ENCODE measurements at places on chromosomes 3 and 15.

DNA sequence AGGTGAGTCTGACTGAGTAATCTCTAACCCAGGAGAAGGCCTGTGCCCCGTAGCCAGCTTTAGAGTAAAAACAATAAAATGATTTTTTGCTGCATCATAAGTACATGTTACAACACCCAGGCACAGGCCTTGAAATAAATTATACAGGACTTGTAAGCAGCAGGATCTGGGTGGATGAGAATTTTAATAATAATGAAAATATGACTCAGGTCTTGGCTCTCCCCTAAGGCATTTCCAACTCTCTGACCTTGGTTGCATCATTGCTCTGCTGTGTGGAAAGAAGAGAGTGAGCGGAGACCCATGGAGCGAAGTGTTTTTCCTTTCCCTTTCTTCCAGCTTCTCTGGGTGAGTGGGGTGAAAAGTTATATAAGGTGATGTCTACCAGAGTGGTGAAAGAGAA, 44.6 kb downstream of the EOMES start:
- DNase-seq, result peak; percentile 88

DNA sequence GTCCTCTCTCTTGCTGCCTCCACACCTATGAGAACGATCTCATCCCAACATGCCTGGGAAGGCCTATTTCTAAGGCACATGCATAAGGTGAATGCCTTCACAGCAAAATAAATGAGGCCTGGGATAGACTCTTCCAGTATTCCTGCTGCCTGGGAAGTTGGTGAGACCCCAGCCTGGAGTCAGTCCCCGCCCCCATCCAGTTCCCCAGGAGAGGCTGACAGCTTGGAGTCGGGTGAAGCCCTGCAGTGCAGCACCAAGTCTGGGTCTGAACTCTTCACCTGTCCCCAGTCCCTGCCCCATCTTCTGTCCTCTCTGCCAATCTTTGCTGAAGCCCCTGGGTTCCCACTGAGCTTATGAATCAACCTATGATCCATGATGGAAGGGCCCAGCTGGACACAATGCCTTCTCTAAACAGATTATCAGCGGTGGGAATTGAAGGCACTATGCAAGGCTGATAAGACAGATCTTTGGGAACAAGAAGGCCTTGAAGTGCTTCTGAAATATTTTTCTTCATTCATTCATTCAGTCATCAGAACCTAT, 10.2 kb upstream of the APBA2 start:
- DNase-seq, result no peak

DNA sequence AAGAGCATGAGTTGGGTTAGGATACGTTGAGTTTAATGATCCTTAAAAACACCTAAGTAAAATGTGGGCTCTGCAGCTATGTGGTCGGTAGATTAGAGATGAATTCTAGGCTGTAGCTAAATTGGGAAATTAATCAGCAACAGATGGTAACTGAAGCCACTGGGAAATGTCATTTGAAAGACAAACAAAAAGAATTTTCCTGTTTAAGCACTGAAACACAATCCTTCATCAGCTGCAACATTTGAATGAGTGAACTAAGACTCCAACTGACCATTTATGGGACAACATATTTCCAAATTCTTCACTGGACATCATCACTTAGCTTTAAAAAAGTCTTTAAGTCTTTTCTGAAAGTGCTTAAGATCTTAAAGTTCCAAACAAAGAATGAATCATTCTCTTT, 226.9 kb downstream of the ZNF385D start:
- DNase-seq, result no peak

DNA sequence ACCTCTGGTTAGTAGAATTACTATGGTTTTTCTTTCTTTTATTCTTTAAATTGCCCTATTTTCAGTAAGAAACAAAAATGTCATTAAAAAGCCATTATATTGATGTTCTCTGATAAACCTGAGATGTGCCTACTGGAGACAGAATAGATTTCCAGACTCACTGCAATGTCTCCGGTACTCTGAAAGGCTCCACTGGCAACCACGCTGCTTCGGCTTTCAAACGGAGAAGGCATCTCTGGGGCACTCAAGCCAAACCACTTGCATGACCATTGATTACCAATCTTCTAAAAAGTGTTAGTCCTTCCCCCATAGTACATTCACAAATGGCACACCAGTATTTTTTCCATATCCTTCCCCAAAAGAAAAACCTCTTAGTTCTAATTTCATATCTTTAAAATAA, 82.6 kb downstream of the CBLB start:
- no peak for DNase-seq

DNA sequence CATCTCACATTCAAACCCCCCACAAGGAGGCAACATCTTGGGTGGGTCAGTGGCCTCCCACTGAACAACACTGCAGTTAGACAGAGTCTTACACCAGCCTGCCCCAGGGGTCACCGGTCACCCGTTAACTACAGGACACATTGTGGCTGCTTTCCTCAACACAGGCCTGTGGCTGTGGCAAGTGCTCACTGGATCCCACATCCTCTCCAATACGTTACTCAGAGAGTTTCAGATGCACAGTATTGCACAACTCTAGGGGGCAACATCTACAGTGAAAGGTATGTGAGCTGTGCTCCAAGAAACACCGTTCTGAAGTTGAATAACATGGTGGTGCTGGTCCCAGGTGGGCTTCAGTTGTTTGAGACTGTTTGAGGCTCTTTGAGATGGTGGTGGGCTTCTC, 41.0 kb downstream of the CTDSPL start:
- no peak for DNase-seq

DNA sequence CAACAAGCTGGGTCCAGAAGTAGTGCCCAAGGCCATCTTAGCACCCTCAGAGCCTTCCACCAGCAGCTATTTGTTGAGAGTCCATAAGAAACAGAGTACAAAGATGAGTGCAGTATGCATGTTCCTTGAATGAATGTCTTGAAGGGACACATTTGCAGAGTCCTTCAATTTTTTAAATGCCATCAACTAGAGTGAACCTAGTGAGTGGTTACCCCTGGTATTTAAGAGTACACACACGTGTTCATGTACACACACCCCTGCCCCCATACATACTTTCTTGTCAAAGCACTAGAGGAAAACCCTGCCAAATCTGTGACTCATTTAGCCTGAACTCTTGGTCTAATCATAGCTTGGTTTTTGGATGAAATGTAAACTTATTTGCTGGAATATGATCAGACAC, 84.5 kb upstream of the GALNT15 start:
- peak; percentile 25 for DNase-seq

DNA sequence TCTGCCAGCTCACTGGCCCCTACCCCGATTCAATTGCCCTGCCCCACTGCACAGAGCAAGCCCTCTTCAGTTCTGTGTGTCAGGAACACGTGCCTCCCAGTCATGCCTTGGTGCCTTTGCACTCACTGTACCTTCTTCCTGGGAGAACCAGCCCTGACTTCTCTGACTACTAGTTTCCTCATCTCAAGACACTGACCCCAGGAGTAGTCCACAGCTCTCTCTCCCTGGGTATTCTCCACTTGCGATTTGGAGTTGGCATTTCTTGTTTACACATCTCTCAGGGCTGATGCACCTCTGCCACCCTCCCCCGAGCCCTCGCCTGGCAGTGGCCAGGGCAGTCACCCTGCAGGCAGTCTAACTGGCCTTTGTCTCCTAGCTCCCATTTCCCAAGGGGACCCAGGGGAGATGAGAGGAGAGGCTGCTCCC, 5.7 kb downstream of the CISH start:
- DNase-seq, result no peak

DNA sequence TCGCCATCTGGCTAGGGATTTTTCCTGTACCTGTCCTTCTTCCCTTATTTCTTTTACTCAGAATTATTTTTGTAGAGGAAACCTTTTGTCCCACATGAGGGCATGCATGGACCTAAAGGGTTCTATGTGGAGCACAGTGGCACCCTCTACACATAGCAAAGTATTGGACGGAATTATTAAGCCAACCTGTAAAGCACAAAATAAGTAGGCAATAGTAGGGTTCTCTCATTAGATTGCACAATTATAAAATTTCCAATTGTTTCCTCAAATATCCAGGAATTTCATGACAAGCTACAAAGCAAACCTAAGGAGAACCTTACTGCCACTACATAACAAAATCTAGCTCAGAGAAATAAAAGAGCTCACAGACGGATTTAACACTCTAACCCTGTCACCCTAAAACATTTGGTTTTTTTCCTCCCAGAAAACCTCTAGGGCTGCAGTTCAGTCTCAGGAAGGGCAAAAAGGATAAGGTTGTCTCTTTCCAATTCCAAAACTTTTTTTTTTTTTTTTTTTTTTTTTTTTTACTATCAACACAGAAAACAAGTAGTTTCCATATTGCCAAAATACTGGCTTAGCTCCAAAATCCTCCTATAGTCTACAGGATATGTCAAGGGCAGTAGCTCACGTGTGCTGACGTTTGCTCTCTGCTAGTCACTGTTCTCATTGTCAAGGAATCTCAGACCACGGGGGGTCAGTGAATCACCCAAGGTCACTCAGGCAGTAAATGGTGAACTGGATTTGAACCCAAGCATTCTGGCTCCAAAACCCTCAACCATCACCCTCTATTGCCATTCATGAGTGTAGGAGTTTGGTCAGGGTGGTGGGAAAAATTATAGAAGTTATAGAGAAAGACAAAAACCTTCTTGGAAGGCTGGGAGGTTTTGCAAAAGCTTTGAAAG, 52.3 kb downstream of the NCEH1 start:
- peak; percentile 83 for DNase-seq

- no peak for DNase-seq
Measured at GRCh38 chr15:80405970-80406369, 1.8 kb downstream of the ARNT2 start.

DNA sequence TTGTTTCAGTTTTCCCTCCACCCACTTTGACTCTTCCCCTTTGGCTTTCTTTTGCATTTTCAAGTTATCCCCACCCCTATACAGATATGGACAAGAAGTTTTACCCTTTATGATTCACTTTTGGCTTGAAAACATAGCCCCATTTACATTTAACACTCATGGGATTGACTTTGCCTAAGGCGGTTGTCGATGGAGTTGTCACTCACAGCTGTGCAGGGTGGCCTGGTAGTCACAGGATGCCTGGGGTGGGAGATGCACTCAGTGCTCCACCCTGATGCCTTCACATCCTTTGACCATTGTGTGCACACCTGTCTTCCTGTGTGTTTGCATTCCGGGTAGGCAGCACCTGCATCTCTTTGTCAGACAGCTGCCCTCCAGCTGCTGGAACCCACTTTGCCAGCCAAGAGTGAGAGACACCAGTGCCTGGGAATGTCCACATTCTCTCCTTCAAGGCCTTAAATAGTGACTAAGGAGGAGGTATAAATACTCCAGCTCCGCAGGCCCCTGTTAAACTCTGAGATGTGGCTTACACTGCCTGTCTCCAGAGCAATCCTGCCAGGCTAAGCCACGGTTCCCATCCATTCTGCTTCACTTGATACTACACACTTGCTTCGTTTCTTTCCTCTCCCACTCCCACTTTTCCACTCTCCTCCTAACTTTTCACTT, 191.5 kb upstream of the SLC24A5 start:
- DNase-seq, result no peak

DNA sequence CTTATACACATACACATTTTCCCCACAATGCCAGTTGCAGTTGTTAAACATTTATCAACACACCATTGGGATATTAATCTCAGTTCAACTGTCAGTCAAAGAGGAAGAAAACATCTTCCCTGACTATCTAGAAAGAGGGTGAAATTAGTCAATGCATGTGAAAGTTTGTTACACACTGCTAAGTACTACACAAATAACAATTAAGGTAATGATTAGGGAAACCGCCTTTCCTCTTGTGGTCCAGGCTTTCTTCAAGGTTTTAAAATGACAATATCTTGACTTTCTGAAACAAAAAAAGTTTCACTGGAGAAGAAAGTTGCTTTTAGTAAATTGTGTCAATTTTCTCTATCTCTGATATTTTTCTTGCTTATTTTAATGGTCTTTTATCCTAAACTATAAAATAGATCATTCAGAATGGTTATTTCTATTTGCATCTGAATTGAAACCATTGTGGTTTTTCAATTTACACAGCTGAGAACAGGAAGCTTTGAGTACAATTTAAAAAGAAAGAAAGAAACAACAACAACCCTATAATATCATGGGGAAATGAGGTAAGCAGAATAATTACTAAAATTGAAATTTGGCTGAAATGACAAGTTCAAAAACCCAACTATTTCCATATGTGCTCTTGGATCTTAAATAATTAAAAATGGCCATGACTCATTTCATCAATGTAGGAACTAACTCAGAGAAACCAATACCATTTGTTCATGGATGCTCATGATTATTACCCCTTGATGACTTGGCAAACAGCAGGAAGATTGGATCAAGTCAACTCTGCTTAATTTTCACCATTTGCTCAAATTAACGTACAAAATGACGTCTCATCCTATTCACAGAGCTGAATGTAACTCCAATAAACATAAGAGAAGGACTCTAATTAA, 31.7 kb downstream of the GPR149 start:
- no peak for DNase-seq

- no peak for DNase-seq
Measured at GRCh38 chr3:150410311-150411105, 2.4 kb downstream of the TSC22D2 start.

GRCh38 chr3:173411375-173411973, 13.9 kb downstream of the NLGN1 start:
- DNase-seq, result no peak

GRCh38 chr3:68764554-68764953, 167.8 kb downstream of the TAFA4 start:
- no peak for DNase-seq

- DNase-seq, result no peak
Measured at GRCh38 chr3:59867185-59868002, 817.6 kb upstream of the CFAP20DC start.

GRCh38 chr3:152742368-152743347, 92.3 kb upstream of the P2RY1 start:
- DNase-seq, result no peak

DNA sequence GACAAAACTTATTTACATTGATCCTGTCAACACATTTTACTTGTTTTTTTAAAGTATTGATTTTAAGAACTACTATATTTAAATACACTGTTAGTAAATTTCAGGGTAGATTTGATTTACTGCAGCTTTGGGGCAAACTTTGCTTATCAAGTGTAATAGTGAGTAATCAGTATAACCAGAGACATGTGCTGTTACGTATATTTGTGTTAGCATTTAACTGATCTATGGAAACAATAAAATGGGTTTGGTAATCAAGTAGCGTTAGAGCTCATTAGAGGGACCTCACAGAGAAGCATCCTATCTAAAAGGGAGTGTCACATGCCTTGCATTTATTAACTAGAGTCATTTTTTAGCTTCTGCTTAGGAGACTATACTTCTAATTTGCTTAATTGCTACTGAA, 131.5 kb upstream of the ALCAM start:
- no peak for DNase-seq

- DNase-seq, result no peak
Measured at GRCh38 chr3:8653800-8654408, 9.3 kb upstream of the SSUH2 start.

DNA sequence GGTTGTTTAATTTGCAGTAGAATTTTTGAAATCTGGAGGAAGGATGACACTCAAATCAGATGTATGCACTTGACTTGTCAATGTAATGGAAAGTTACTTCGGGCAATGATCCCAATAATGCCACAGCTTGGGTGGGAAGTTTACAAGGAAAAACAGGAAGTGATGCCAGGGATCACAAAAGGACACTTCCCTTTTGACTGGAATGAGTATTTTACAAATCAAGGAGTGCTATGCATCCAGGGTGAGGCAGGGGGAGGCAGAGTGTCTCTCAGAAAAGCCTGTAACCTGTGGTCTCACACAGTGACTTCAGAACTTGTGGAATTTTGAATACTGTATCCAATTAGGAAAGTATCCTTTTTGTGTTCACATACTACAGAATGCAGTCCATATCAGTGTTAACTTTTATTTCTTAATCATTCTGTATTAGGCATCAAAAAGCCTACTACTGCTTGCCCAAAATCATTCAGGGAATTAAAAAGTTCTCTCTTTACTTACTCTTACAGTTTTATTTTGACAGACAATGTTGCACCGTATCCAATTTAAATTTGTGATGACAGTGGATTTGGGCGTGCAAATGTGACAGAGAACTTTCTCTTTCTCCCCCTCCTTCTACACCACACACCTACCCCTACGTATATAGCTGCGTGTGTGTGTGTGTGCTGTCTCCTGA, 445.1 kb downstream of the MECOM start:
- no peak for DNase-seq
